ENCODE measurements at places on chromosomes 2 and 18.
A peak's percentile ranks its signal among the peaks of the same experiment; 100 is the strongest.

GRCh38 chr2:241561832-241562231, 3.3 kb downstream of the BOK start:
- DNase-seq, result no peak

DNA sequence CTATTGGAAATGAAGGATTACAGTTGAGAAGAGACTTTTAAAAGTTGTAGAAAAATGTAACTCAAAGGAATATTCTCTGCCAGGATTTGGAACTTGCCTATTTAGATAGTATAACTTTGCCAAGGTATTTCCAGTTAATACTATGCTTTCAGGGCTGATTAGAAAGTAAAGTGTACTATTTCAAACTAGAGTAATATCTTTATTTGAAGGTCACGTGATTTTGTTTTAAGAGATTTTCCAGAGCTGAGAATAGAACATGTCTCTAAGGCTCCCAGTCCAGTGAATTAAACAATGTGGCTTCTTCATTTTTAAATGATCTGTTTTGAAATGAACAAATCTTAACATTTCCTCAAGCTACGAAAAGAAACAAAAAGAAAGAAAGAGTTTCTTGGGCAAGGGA, 53.9 kb downstream of the CCDC148 start:
- DNase-seq, result no peak

GRCh38 chr2:134072341-134072740, 181.5 kb upstream of the MGAT5 start:
- no peak for DNase-seq

DNA sequence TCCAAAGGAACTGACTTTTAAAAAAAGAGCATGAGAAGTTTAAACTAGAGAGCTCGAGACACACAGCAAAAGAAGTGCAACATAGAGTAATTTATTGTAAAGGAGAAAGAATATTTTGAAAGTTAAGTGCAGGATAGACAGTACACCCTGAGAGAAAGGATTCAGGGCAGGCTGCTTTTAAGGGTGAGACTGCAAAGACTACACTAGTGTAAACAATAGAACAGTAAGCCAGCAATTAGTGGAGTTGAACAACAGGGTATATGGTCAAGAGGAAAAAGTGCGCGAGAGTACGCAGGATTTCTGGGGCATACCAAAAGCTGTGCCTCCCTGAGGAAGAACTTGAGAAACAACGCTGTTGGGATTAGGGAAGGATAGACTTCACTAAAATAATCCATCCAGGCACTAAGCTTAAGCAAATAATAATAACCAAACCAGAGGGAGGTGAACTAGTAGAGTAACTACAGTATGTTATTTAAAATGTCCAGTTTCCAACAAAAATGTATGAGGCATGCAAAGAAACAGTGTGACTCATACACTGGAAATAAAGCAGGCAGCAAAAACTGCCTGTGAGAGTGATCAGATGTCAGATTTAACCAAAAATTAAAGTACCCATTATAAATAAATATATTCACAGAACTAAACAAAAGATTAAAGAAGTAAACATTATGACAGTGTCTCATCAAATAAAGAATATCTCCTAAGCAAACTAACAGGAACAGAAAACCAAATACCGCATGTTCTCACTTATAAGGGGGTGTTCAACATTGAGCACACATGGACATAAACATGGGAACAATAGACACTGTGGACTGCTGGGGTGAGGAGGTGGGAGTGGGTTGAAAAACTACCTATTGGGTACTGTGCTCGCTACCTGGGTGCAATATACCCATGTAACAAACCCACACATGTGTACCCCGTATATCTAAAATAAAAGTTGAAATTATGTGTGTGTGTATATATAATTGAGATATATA, 40.5 kb upstream of the EMILIN2 start:
- no peak for DNase-seq

DNA sequence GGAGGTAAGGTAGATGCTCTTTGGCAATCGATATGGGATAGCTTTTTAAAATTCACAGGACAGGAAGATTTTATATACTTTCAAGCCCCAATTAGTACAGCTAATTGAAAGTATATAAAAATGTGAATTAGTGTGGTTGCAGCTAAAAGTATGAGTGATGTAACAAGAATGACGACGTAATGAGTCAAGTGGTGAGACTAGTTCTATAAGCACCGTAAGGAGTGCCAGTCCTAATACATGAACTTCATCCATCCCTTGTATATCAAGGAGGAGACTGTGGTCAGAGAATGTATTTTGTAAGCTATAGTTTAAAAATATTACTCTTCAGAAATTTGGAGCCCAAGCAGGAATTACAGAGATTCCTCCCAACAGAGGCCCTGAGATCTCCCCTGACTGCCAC, 25.8 kb downstream of the DNAJC27 start:
- no peak for DNase-seq

GRCh38 chr18:59056706-59057492, 82.8 kb upstream of the SEC11C start:
- peak; percentile 40 for DNase-seq

DNA sequence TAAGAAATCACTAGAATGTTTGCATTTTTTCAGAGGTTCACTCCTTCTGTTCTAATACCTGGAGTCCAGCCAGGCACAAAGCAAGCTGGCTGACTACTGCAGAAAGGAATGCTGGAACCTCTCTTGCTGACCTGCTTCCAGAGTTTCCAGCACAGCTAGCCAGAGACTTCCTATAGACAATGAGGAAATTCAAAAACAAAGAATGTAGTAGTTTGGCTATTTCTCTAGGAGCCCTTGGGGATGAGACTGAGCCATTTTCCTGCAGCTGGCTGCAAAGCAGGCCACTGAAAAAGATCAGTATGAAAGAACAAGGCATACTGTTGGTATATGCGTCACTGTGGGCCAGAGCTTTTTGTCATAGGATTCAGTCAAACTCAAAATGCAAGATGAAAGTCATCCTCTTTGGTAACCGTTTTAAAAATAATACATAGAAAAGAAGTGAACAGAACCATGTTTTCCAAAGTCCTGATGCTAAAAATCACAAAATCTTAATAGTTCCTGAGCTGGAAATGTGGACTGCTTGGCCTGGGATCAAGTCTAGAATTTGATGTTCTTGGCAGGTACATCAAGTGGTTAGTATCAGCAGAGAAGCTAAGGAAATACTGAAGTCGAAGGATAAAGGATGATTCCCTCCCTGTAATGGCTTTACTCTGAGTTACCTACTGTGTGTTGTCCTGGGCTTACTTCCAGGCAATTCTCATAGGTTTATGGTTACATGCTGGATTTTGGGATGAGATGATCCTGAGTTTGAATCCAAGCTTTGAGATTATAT, 9.0 kb upstream of the DSEL start:
- no peak for DNase-seq

DNA sequence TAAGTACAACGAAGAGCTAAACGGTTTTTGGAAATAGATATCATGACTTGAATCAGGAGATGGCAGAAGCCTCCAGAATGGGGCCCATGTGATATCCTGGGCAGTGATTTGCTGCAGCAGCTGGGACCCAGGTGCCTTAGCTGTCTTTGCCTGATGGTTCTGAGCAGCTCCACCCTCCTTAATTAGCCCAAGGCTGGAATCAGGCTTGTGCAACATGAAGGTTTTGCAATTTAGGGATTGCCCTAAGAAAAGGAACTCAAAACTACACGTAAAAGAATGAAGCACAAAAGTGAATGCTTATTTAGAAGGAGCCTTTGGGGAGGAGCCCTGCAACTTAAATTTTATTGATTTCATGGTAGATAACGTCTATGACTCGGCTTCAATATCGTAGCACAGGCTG, 17.3 kb upstream of the CNDP2 start:
- DNase-seq, result no peak

DNA sequence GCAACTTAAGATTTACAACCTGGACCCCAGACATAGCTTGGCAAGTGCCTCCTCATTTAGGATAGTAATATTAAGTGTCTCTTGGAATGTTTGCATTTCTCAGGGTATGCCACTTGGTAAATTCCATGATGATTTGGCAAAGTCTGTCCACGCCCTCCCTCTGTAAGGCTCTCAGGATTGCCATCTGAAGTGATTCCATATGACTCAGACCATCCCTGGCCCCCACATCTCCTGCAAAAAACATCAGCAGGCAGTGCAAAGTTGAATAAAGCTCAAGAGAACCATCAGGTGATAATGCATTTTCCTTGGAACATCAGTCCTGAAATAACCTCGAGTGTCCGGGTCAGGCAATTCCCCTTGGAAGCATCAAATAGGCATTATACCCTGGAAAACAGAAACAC, 27.1 kb upstream of the PIEZO2 start:
- no peak for DNase-seq

- DNase-seq, result no peak
Measured at GRCh38 chr18:38526922-38527321, 961.3 kb upstream of the CELF4 start.

GRCh38 chr2:85165088-85165690, 32.0 kb downstream of the TCF7L1 start:
- DNase-seq, result no peak

GRCh38 chr2:175161-175786, 88.6 kb downstream of the SH3YL1 start:
- no peak for DNase-seq

DNA sequence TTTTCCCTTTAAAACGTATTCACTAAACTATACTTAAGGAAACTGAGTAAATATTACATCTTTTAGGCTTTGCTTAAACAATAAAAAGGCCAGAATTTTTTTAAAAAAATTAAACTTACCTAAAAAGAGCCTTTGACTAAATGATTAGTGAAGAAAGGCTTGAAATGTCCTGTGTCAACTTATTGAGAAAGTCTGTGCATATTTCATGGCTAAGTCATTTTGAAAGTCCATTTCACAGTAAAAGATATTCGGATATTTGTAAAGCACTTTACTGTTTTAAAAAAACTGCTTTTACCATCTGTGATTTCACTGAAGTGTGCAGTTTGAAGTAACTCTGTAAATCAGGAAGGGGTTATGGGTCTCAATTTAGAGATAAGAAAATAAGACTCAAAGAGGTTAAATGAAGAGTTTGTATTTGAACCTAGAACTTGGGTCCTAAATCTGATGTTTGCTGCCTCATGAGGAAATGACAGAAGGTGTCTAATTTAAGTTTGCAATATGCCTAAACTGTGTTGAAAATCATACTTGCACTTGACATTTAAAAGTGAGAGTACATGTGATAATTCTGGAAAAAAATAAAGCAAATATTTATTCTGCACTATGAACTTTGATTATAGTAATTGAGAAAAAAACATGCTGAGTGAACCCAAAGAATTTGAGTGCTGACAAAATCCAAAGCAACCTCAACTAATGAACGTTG, 50.5 kb downstream of the RAB27B start:
- no peak for DNase-seq

DNA sequence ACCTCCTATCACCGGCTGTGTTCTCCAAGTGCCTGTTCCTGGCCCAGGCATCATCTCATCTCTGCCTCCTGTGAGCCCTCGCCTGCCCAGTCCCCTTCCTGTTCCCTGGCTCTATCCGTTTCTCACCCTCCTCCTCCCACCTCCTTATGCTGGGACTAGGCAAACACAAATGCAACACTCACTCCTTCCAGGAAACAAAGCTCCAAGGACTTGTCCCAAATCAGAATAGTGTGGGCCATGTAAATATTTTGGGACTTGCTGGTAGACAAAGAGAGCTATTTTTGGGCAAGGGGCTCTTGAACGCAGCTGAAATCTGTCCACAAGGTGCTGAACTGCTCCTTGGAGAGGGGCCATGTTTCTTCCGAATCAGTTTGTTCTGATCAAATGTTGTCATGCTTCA, 25.3 kb downstream of the MBP start:
- DNase-seq, result no peak

GRCh38 chr2:25251422-25252273, 83.3 kb upstream of the POMC start:
- no peak for DNase-seq

DNA sequence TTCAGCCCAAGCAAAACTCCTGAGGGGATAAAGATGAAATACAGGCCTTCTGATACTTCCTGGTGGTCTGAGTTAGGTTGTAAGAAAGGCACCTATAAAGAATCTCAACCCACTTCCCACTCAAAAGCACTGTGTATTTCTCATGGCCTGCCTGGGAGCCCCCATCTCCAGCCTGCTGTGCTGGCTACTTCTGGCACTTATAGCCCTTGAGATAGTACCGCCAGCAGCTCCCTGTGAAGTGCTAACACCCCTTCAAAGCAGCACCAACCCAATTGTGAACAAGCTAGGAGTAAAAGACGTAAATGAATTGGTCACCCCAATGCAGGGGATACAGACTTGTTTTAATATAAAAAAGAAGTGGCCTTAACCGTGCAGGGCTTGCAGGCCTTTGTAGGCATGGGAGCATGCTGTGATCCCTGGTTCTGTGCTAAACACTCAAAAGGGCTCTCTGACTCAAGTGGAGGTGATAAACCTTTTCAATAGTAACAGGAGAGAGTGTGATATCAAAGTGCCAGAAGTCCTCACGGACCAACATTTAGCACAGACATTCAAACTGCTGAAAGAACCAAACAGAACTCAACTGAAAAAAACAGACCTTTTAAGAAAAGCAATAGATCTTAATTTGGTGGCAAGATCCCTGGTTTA, 80.8 kb downstream of the RTN4 start:
- DNase-seq, result no peak

DNA sequence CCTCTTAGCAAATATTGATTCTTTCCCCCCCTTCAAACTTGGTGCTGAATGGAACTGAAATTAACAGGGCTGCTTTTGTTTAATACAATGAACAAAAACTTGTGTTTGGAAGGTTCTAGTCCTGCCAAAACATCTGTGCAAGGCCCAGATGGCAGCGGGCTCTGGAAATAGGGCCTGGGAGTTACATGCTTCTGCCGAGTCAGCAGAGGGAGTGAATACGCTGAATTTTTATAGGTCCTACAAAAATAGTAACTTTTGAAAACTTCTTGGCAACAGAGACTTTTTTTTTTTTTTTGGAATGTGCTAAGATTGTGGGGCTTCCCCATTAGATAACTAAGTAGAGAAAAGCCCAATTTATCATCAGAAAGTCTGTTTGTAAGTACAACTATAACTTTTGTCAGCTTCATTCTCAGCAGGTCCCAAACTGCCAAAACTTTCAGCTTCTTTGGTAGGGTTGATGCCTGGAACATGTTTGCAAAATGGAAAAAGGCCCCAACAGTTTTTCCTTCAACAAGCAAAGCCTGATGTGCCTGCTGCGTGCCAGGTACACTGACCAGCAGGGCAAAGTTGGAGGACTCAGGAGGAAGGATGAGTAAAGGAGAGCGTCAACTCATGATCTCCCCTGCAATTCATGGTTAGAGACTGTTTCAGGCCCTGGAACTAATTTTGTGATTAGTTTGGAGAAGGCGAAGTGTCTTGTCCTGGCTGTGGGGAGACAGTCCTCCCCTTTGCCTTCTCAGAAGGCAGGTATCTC, 45.1 kb upstream of the HDAC4 start:
- no peak for DNase-seq

- DNase-seq, result no peak
Measured at GRCh38 chr2:225488743-225489142, 89.2 kb downstream of the NYAP2 start.

DNA sequence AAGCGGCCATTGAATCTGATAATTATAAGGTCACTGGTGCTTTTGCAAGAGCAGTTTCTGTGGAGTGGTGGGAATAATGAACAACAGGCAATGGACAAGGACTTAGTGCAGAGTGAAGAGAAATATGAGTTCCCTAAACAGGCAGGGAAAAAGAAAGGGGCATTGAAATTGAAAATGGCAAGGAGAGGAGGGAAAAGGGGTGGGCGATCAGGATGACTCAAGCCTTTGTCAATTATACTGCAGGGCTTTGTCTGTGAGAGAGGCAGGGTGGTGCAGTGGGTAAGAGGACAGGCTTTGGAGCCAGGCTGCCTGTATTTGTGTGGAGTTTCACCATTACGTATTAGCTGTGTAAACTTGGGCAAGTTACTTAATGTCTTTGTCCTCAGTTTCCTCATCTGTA, 29.5 kb upstream of the PAIP2B start:
- no peak for DNase-seq

GRCh38 chr2:165877565-165878550, 75.7 kb downstream of the TTC21B start:
- peak; percentile 5 for DNase-seq
